Esophagus mucosa (tissue), 1 donor: ENCODE measurements at places on chromosomes 7 and 10. TPM values are rescaled to one million over a fixed set of nuclear protein-coding genes. Genes with fewer than 3 reads are reported as not detected.

LRRC61 gene
- total RNA-seq = 9.6 TPM

TAC1 gene
- not detected for total RNA-seq

HUS1 gene
- total RNA-seq = 20.0 TPM

SHOC2 gene
- total RNA-seq = 38.8 TPM

KCND2 gene
- total RNA-seq = not detected

C7orf25 gene
- 3.8 TPM for total RNA-seq

POM121L12 gene
- not detected for total RNA-seq

DNA sequence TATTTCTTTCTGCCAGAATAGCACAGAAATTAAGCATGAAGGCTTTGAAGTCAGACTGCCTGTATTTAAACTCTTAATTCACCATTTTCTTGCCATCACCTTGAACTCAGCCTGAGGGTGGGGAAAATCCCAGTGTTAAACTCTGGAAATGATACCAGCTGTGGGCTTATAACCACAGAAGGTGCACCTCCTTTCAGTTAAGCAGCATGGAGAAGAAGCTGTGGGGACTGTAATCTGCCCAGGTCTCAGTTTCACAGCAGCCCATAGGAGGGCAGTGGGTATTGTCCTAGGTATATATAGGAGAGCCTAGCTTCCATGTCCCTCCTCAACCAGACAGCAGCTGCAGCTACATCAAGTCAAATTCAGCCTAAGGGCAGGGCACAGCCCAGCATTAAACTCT is 241.6 kb downstream of the HPSE2 start:
- no peak for ATAC-seq

GRCh38 chr7:151228024-151228866 is 1.2 kb upstream of the ABCF2 start:
- no peak for ATAC-seq

DNA sequence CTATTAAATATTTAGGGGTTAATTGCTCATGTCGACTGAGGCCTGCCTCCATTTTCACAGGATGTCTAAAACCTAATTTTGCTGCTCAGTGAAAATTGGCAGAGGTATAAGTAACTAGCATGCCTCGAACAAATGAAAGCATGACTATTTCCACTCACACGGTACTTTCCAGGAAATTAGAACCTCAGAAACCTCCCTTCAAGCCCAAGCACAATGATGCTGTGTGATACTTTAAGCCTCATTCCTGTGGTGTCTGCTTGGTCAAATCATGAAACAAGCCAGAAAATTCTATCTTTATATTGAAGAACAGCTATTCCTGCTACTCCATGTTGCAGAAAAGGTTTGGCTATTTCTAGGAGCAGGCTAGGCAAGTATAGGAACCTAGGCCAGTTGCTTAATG is 203.0 kb downstream of the SORCS3 start:
- ATAC-seq = no peak

GRCh38 chr7:20219062-20219445 is 1.9 kb upstream of the MACC1 start:
- ATAC-seq = no peak

DNA sequence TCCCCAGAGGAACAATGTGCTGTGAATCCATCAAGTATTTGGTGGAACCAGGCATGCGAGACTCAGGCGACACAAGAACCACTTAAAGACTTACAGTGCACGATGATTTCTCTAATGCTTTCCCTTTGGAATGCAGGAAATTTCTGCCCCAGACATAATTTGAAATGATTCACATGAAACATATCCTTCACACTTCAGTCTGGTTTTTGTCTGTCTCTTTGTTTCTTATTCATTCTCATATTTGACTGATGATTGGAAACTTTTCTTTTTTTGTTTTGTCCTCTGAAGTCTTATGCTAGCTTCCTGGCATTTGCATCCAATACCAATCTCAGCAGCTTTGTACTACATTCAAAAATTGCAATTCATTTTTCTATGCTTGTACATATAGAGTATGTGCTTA is 502.8 kb downstream of the PHTF2 start:
- no peak for ATAC-seq

- ATAC-seq = no peak
Measured at GRCh38 chr7:83593921-83594475, 54.9 kb downstream of the SEMA3E start.
